Stimulated activated CD8-positive, alpha-beta memory T cell treated with anti-CD3 and anti-CD28 coated beads, Interleukin-15, amount 100 ng/mL, for 1 hour (primary cell): ENCODE measurements at places on chromosomes 2 and 18.

DNA sequence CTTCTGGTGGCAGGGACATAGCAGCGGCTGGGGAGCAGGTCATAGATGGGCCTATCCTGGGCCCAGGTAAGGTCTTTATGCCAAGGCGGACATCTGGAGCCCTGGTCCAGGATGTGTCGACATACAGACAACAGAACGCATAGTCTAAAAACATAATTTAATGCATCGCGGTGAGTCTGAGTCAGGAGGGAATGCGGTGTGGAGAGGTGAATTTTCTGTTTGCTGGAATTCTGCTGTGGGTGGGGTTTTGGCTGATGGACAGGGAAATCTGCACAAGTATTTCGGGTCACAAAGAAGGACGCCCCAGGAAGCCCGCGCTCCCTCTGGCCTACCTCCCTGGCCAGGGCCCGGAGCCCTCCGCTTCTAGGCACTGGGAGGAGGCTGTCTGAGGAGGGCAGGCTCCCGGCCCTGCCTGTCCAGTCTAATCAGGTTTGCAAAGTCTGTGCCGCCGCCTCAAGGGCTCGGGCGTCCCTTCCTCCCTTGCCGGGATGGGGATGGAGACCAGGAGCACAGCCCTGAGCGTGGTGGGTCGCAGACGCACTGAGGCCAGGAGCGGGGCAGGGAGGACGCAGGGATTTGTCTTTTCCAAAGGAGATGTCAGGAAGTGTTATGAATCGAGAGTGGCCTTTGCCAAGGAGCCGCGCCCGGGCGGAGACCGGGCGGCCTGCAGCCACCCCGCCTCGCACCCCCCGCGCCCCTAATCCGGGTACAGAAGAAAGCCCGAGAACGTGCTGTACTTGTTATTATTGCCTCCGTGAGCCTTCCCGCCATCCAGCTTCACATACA is 2.3 kb downstream of the C1QL2 start:
- DNase-seq = no peak

DNA sequence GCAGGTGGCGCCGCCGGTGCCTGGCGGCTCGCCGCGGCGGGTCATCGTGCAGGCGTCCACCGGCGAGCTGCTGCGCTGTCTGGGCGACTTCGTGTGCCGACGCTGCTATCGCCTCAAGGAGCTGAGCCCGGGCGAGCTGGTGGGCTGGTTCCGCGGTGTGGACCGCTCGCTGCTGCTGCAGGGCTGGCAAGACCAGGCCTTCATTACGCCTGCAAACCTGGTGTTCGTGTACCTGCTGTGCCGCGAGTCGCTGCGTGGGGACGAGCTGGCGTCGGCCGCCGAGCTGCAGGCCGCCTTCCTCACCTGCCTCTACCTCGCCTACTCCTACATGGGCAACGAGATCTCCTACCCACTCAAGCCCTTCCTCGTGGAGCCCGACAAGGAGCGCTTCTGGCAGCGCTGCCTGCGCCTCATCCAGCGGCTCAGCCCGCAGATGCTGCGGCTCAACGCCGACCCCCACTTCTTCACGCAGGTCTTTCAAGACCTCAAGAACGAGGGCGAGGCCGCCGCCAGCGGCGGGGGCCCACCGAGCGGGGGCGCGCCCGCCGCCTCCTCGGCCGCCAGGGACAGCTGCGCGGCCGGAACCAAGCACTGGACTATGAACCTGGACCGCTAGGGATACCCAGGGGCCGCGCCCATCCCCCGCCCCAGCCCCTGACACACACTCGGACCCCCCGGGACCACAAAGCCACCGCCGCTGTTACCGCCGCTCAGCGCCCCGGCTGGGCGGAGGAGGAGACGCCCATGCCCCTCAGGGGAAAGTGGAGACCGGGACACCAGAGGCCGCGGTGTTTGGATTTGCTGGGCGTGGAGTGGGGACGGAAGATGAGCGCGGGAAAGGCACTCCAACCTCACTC is 1.1 kb downstream of the CDK5R2 start:
- no peak for DNase-seq

DNA sequence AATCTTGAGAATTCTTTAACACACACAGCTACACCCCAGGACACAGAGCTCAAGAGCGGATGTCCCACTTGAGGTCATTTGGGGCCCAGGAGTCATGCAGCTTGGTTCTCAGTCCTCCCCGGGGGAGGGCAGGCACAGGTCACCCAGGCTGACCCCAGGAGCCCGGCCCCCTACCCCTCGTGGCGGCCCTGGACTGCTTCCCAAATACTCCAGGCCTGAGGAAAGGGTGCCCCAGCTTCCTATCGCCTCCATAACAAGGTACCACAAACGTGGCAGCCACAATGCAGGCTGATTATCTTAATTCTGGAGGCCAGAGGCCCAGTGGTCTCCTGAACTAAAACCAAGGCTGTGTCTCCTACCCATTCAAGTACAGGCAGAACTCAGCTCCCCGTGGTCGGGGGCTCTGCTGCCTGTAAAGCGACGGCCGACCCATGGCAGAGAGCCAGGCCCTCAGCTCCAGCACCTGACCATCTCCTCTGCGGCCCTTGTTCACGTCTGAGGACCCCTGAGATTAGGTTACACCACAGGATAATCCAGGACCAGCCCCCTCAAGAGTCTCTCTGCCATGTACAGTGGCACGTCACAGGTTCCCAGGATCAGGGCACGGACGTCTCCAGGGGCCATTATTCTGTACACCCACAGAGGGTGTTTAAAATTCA is 10.5 kb downstream of the SLC66A2 start:
- DNase-seq = no peak

DNA sequence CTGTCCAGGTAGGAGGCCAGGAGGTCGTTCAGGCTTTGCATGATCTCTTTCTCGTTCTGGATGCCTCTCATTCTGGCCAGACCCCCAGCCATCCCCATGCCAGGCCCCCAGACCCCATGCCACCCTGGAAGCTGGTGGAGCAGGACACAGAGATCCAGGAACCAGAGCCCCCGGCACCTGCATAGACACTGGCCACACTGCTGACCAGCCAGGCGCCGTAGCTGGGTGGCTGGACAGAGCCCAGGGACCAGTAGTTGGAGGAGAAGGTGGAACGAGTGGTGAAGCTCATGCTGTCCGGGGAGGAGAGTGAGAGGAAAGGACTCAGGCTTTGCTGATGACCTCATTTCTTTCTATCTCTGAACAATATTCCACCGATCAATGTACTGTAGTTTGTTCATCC is 35.5 kb downstream of the SLC4A5 start:
- DNase-seq = no peak

GRCh38 chr2:109533823-109534222 is 79.9 kb downstream of the SEPTIN10 start:
- DNase-seq = no peak

DNA sequence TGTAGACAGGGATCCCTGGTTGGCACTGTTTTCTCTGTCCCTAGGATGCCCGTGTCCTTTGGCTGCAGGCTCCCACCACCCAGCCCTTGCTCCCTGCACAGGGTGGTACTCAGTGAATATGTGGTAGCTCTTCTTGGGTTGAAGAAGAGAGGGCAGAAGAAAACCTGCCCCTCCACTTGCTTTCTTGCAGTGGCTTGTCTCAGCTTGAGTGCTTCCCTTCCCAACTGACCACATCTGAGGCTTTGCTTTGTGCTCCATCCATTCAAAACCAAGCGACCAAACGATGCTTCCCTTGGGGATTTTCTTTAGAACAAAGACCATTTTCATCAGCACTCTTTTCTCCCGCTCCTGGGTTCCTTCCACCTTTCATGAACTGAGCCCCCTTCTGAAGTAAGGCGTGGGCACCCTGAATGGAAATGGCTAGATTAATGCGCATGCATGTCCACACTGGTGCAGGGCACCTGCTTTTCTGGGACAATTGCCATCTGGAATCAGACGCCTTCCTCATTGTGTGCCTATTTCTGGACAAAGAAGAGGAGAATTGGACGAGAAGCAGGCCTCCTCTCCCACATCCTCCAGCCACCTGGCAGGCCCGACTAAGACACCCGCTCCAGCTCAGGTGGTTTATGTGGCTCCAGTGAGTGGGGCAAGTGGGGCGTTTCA is 59.1 kb downstream of the ARL4C start:
- DNase-seq = no peak

DNA sequence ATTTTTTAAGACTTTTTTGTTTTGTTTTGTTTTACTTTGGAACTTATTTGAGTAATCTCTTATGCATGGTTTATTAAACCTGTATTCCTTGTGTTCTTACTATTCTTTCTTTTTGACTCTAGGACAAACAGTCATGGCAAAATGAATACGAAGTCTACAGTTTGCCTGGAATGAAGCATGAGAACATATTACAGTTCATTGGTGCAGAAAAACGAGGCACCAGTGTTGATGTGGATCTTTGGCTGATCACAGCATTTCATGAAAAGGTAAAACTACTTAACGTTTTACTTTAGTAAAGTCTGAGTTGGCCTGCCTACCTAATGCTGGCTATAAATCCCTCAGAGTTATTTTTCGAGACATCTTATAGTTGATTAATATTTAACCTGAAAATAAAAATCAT is 72.3 kb downstream of the ACVR2A start:
- no peak for DNase-seq

DNA sequence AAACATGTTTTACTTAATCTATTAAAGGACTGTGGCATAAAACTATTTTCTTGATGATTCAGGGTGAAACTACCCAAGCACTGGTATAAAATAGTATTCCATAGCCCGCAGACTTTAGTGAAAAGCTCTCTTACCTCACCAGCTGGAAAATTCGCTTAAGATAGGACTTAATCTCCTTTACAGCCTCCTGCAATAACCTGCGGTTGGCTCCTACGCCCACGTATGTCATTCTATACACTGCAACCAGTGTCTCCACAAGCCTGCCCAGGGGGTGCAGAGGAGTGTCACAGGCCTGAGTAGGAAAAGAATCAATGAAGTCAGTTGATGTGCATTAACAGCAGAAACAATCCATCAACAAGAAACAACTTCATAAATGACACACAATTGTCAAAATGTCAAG is 11.3 kb upstream of the MPP4 start:
- no peak for DNase-seq

DNA sequence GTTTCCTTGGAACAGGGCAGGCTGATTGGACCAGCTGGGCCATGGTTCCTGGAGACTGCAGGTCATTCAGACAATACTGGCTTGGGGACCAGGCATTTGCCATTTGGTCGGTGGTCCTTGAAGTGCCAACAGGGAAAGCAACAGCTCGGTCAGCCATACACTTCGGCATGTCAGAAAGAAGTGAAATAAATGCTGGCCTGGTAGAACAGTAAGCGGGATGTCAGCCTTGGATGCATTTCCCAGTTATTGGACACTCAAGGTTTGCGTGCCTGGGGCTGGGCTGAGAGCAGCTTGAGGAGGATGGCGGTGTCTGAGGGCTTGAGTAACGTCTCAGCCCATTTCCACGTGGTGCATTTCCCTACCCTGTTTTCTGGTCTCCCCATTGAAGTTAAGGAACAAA is 75.4 kb downstream of the NCK2 start:
- DNase-seq = no peak

GRCh38 chr18:59788791-59789106 is 91.5 kb upstream of the CCBE1 start:
- DNase-seq = no peak

DNA sequence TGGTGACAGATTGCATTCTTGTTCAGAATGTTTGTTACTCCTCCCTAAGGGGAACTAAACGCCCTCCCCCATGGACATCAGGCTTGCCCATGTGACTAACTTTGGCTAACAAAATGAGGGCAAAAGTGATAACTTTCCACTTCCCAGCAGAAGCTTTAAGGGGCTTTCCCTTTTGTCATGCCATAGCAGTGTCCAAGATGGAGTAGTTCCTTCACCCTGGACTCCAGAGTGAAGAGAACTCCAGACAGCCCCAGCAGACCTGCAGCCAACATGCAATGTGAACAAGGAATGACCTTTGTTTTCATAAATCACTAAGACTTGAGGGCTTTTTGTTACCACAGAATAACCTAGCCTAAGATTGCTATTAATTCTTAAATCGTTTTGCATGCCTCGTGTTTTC is 163.5 kb downstream of the ZEB2 start:
- DNase-seq = no peak

GRCh38 chr18:48781988-48782363 is 168.8 kb downstream of the SMAD7 start:
- DNase-seq = no peak

DNA sequence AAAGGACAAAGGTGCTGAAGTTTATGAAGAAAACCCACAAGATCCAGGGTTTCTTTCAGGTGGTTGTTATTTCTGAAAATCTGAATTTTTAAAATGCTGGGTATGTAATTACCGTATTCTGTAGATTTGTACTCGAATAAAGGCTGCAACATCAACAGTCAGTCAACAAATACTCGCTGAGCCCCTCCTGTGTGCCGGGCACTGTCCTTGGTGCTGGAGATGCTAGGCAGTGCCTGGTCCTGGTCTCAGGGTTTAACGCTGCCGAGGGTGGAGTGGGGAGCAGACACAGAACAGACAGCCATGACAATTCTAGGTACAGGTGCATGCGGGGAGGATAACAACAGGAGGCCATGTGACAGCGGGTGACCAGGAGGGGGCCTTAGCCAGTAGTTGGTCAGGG is 27.2 kb upstream of the PDIA6 start:
- no peak for DNase-seq

GRCh38 chr2:85789271-85789670 is 35.5 kb downstream of the ATOH8 start:
- no peak for DNase-seq

DNA sequence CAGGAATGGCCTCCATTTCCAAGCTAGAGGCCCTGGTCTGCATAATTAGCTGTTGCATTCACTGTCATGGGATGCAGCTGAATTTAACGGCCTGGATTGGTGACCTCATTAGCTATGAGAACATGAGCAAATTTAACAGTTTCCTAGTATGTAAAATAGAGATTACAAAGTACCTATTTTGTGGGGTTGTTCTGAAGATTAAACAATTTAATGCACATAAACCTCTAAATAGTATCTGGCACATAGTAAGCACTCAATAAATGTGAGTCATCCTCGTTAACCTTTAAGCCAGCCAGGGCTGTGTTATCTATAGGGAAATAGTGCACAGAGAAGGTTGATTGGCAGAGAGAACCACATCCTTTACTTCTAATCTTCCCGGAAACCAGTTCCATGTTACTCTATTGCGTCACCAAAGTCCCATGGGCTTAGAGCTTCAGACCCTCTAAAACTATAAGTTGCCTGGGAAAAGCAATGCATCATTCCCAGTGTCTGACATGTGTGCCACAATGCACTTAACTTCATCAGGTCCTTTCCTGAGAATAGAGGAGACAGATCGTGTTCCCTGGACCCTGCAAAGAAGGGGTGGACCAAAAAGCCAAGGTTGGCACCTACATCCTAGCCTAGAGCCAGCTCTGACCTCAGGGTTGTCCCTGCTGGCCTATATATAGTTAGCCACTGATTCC is 196.5 kb downstream of the LNPK start:
- no peak for DNase-seq

DNA sequence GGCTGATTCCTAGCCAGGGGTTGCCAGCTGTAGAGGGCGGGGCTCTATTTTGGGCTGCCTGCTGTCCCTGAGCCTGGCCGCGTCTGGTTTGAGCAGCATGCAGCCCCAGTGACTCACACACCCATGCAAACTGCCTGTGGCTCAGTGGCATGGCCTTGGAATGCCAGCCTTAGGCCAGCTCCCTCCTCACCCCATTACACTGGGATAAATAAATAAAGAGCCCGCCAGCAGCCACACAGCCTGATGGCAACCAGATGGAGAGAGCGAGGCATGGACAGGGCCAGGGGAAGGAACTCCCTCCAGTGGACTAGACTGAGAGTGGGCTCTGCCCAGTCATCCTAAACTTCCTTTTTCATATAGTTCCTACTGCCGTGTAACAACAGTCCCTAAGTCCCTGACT is 18.3 kb downstream of the NHEJ1 start:
- no peak for DNase-seq

GRCh38 chr2:100427627-100428258 is 10.3 kb upstream of the CHST10 start:
- DNase-seq = peak; percentile 61
